Epithelial cell of proximal tubule (primary cell): ENCODE measurements at places on chromosomes 2 and 18. TPM values are rescaled to one million over a fixed set of nuclear protein-coding genes. Genes with fewer than 3 reads are reported as not detected.

GRCh38 chr2:6392966-6393365 lies 472.7 kb downstream of the CMPK2 start:
- no peak for DNase-seq

GRCh38 chr2:206433190-206433589 lies 10.1 kb upstream of the ADAM23 start:
- DNase-seq = no peak

GRCh38 chr2:200380833-200381542 lies 74.5 kb downstream of the SPATS2L start:
- no peak for DNase-seq

ZNF397 gene
- 5.1 and 7.0 TPM in 2 replicates for total RNA-seq
